ENCODE measurements at places on chromosomes 4 and X.

- H3K4me1 ChIP-seq, result no peaks in the 10 kb centered on the region
- H3K4me3 ChIP-seq, result peak overlapping the region; percentile 60
- H3K36me3 ChIP-seq, result no peaks in the 10 kb centered on the region
- no peak for DNase-seq
- no peaks in the 10 kb centered on the region for H3K27me3 ChIP-seq
- H3K27ac ChIP-seq, result no peak overlapping the region
Measured at GRCh38 chrX:119942831-119943184, 743 bp downstream of the NKAP start.

GRCh38 chrX:25015486-25016360 is at the start of gene ARX:
Gene ARX, minus strand, starts transcription at chrX:25015965. Its CDS starts 228 bp downstream, at chrX:25015737.
- H3K36me3 ChIP-seq, result no peaks in the 10 kb centered on the region
- H3K4me3 ChIP-seq, result no peak within 1 kb of the TSS
- H3K27me3 ChIP-seq, result peaks cover 1% of the 10 kb centered on the region
- H3K4me1 ChIP-seq, result no peaks in the 10 kb centered on the region
- DNase-seq, result no peak

GRCh38 chr4:176271749-176272148 is 2.7 kb upstream of the ASB5 start:
- H3K4me1 ChIP-seq, result no peaks in the 10 kb centered on the region
- no peak for DNase-seq
- H3K4me3 ChIP-seq, result no peak overlapping the region
- H3K27ac ChIP-seq, result no peak overlapping the region

DNA sequence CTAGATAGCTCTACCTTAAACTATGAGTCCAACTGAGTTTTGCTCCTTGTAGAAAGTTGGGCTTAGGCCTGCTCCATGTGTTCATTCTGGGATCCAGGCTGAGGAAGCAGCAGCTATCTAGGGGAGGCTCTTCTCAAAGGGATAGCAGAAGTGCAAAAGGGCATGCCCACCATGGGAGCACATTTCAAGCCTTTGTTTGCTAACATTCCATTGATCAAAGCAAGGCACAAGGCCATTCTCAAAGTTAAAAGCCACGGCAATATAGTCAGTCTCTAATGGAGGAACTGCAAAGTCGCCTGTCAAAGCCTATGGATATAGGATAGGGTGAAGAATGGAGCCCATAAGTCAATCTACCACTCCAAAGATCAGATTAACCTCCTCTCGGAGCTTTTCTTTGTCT is 488.1 kb upstream of the ARX start:
- DNase-seq, result no peak
- no peak overlapping the region for H3K27ac ChIP-seq
- H3K27me3 ChIP-seq, result no peaks in the 10 kb centered on the region
- H3K36me3 ChIP-seq, result no peaks in the 10 kb centered on the region

DNA sequence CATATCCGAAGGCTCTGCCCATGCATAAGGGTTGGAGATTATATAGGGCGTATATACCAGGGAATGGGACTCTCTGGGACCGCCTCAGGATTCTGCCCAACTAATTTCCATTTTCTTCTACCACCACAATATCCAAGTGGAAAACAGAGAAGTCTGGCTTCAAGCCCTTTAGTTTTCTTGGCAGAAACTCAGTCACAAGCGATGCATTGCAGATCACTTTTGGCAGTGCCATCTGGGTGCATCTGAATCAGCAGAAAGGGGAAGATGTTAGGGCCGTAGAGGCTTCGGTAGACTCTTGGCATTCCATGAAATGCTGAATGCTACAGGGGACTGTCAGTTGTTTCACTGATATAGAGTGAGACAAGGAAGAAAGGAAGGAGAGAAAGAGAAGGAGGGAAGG is 94.1 kb upstream of the FAM9B start:
- no peak overlapping the region for H3K4me3 ChIP-seq
- H3K36me3 ChIP-seq, result no peaks in the 10 kb centered on the region
- H3K27me3 ChIP-seq, result no peaks in the 10 kb centered on the region
- no peaks in the 10 kb centered on the region for H3K4me1 ChIP-seq
- no peak for DNase-seq

DNA sequence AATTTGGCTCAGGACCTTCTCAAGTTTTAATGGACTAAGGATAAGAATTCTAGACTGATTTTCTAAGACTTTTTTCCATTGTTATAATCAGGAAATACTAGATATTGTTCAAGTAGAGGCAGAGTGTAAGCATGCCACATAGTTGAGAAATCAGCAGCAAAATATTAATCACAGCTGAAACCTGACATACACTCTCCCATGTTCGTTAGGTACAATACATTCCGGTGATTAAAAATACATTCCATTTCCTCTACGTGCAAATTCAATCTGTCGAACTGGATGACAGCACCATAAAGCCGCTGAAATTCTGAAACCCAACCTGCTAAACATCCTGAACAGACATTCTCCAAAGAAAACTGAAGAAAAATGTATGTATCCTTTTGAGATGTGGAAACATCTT is 587.6 kb upstream of the DIPK2B start:
- no peak overlapping the region for H3K27ac ChIP-seq
- H3K4me3 ChIP-seq, result no peak overlapping the region
- no peaks in the 10 kb centered on the region for H3K36me3 ChIP-seq
- H3K4me1 ChIP-seq, result no peaks in the 10 kb centered on the region
- no peaks in the 10 kb centered on the region for H3K27me3 ChIP-seq
- DNase-seq, result no peak

DNA sequence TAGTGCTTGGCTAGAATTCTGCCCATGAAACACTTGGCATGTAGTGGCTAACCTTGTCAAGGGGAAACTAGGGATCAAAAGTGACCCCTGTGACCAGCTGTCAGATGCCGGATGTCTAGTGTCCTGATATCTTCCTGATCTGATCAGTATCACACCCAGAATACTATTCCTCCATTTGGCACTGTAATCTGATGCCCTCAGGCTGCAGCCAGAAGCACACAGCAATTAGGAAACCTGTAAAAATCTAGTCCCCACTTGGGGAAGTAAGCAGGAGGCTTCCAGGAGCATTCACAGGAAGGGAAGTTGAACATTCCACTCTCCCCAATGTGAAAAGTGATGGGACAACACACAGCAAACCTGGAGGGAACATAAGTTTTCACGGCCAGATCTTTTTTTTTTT is 125.1 kb downstream of the HS6ST2 start:
- no peak for DNase-seq
- no peaks in the 10 kb centered on the region for H3K36me3 ChIP-seq
- no peaks in the 10 kb centered on the region for H3K4me1 ChIP-seq
- no peaks in the 10 kb centered on the region for H3K27me3 ChIP-seq
- H3K4me3 ChIP-seq, result no peak overlapping the region
- H3K27ac ChIP-seq, result no peak overlapping the region

GRCh38 chr4:87179751-87180150 is 40.7 kb downstream of the KLHL8 start:
- DNase-seq, result no peak
- no peak overlapping the region for H3K4me3 ChIP-seq
- H3K4me1 ChIP-seq, result no peaks in the 10 kb centered on the region
- no peaks in the 10 kb centered on the region for H3K27me3 ChIP-seq
- no peak overlapping the region for H3K27ac ChIP-seq
- H3K36me3 ChIP-seq, result peaks cover 3% of the 10 kb centered on the region

GRCh38 chrX:111129921-111130320 is 33.9 kb downstream of the PAK3 start:
- no peaks in the 10 kb centered on the region for H3K36me3 ChIP-seq
- H3K27ac ChIP-seq, result no peak overlapping the region
- H3K27me3 ChIP-seq, result no peaks in the 10 kb centered on the region
- no peak overlapping the region for H3K4me3 ChIP-seq
- H3K4me1 ChIP-seq, result no peaks in the 10 kb centered on the region
- DNase-seq, result no peak

DNA sequence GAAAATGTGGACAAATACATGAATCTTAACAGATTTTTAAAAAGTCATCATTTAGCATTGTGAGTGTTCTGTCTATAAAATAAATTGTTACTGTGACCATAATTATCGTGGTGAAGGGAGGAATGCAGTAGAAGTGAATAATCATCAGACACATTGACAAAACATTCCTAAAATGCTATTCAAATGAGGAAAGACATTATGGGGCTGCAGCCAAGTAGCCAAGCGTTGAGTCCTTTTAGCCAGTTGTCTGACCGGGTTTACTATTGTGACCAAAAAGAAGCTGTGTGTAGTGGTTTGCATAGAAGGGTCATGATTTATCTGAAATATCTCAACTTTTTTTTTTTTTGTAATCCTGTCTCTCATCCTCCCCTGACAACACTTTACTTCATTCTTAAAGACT is 19.5 kb downstream of the WWC2 start:
- no peaks in the 10 kb centered on the region for H3K36me3 ChIP-seq
- DNase-seq, result no peak
- H3K4me1 ChIP-seq, result no peaks in the 10 kb centered on the region
- no peaks in the 10 kb centered on the region for H3K27me3 ChIP-seq
- no peak overlapping the region for H3K4me3 ChIP-seq
- no peak overlapping the region for H3K27ac ChIP-seq

All from aorta (tissue), 5 donors.